ENCODE measurements at places on chromosomes 5 and 9.

- no peak for DNase-seq
Observed at GRCh38 chr9:93138171-93138764, 4.2 kb upstream of the NINJ1 start.

DNA sequence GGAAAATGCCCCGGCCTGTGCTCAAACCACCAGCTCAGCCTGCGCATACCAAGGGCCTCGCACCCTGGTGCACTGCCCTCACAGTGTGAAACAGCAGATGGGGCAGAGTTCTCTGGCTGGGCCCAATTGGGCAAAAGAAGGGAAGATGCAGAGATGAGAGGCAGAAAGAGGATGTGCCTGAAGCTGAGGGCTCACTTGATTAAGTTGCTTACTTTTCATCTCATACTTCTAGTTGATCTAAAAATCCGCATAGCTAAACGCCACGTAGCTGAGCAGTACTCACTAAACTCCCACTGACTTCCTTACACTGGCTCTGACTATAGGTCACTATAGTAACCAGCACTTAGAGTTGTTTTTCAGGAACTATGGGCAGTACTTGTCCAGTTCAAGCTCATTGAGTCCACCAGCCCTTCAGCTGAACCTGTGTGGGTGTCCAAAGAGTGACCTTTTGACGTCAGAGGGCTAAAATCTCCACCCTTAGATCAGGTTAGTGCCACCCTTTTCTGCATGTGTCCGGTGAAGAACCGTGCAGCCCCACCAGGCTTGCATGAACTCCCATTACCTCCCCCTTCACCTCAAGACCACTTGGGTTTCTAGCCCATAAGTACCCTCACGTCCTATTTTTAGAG is 215.2 kb downstream of the AUH start:
- no peak for DNase-seq

DNA sequence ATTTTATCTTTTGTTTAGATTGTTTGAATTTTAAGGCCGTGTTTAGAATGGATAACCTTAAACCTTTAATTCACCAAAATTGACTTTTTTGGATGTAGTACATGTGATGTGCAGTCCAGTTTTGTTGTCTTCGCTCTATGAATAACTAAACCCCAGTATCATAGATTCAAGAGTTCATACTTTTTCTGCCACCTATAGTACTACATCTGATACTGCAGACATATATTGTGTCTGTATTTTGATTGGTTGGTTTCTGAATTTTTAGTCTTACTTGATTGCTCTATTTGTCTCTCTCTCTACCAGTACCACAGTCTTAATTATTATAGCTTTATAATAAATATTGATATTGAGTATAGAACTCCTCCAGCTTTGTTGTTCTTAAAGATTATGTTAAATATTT is 58.1 kb downstream of the PPIP5K2 start:
- no peak for DNase-seq

GRCh38 chr5:26569241-26569928 is 469.0 kb downstream of the CDH9 start:
- no peak for DNase-seq

- DNase-seq = no peak
Observed at GRCh38 chr5:167167191-167167795, 1124.2 kb upstream of the WWC1 start.

DNA sequence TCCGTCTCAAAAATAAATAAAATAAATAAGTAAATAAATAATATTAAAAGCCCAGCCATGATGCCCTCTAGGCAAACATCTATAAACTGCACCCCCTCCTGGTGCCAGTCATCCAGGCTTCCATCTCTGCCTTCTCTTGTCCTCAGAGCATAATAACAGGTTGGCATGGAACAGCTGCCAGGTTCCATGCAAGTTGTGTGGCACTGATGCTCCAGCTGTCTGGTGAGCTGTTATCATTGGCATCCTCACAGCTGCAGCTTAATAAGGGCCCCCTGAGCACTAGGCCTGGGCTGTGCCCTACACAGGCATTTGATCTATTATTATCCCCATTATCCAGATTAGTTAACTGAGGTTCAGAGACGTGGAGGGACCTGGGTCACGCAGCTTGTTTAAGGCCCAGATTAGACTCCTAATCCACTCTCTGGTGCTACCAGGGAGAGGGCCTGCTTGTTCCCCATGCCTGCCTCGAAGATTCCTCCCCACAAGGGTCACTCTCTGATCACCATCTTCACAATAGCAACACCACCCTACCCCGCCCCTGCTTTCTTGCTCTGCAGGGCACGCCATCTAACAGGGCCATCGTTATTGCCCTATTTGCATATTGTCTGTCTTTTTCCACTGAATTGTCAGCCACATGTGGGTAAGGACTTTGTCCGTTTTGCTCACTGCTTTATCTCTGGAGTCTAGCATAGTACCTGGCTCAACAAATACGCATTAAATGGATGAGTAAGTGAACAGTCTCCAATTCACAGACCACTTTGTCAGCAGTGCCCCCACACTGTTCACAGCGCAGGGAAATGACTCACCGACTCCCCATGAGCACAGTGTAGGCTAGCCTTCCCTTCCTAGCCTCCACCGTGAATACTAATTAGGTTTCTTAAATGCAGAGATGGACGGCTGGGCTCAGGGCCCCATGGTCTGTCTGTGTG is 1.5 kb upstream of the DNM1 start:
- DNase-seq = no peak

GRCh38 chr9:15307523-15307841 is 466 bp upstream of the TTC39B start:
- no peak for DNase-seq

DNA sequence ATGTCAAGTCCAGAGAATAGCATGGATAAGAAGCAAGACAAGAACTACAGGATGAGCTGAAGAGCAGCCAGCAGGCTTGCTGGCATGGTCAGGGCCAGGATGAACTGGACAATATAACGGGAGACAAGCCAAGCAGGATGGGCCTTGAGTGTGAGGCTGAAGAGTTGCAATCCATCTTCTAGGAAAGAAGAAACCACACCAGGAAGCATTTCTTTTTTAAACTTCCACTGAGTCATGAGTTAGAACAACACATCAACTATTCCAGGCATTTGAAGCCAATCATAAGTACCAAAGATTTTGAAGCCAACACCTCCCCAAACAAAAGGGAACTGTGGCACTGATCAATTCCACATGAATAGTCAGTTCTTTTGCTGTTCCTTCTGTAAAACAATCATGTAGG is 27.3 kb downstream of the SLC31A2 start:
- no peak for DNase-seq

DNA sequence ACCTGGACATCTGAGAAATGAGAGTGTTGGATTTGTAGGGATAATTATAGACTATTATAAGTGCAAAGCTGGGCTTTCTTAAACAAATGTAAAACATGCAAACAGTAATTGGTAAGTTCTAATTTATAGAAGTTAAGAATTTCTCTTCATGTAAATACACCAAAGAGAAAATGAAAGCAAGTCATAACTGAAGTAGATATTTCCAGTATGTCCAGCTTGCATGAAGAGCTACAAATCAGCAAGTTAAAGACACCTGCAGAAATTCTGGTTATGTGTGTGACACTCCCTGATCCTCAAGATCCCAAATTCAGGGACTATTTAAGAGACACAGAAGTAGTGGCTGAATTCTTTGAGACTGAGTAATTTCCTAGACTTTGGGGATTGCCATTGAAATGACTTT is 308.9 kb downstream of the TLE4 start:
- DNase-seq = no peak

- DNase-seq = no peak
Observed at GRCh38 chr5:78215972-78216371, 78.5 kb downstream of the AP3B1 start.

DNA sequence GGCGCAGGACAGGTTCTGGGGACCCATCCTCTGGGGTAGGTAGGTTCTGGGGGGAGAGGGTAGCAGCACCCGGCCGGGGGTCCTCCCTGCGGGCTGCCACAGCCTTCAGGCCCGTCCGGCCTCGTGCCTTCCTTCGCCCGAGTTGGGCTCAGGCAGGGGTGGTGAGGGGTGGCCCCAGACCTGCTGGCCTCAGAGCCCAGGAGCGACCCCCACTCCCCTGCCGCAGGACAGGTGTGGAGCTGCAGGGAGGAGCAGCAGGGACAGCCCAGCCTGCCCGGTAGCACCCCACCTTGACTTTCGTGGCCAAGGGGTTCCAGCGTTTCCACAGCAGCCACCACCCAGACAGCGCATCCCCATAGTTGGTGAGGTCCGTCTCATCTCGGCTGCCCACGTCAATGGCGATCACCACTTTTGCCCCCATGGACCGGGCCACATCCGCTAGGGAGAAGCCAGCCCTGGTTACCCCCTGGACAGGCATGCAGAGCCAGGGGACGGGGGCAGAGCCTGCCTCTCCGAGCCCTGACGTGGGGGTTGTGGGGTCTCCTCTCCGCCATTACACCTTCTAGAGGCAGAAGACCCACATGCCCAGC is 3.4 kb upstream of the NSMF start:
- DNase-seq = no peak

DNA sequence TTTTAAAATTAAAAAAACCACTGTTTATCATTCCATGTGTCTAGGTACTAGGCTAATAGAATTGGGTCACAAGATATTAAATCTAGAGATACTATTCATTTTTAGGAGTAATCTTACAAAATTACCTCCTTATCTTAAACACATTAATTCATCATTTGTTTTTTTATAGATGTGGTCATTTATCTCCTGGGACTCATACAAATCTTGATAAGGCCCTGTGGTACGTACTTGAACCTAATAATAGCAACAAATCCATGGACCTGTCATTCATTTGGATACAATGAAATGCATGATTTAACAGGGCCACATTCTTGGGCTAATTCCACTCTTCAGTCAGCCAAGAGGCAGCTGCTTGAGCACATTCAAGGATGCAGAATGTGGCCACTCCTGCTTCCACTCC is 66.4 kb upstream of the MARCHF11 start:
- no peak for DNase-seq

- no peak for DNase-seq
Observed at GRCh38 chr5:122078116-122079110, at the start of gene LOX. Gene LOX (minus strand): TSS chr5:122078259. CDS start chr5:122077985, 274 bp downstream.

DNA sequence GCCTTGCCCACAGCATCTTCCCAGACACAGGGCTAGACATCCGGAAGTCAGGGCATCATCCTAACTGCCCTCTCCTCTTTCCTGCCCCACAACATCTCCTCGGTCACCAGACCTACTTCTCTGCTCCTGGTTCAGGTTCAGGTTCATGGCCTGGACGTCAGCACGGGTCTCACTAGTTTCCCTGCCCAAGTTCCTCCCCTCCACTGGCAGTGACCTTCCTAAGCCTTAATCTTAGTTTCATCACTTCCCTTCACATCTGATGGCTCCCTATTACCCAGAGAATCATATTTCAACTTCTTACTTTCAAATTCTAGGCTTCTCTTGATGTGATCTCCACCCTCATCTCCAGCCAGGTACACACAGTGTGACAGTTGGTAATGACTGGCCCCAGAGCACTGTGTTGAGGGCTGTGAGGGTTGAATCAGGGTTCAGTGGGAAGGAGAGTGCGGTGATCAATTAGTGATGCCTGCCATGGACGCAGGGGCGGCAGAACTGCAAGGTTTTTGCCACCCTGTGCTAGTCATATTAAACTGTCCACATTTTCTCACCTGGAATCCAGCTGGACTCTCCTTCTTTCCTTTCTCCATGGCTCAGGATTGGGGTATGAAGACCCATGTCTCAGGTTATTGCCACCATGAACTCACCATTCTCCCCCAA is 34.3 kb upstream of the CRB2 start:
- no peak for DNase-seq

DNA sequence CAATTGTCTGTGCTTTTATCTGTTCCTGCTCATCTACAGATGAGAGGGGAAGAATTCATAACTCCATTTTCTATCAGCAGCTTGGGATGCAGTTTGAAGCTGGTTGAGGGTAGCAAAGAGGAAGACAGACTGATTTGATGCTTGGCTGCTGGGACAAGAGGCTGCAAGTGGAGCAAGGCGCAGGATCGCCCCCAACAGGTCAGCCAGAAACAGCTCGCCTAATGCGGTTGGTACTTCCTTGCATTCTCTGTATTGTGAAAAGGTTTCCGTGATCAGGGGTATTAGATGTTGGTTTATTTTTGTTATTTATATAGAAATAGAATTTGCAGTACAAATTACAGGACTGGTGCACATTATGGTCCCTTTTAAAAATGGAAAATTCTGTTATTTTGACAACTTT is 40.6 kb downstream of the ZNF883 start:
- DNase-seq = peak; percentile 14

GRCh38 chr9:92632641-92633040 is 37.3 kb downstream of the IPPK start:
- DNase-seq = no peak

- DNase-seq = no peak
Observed at GRCh38 chr9:108476574-108476973, 379.2 kb downstream of the ACTL7B start.

DNA sequence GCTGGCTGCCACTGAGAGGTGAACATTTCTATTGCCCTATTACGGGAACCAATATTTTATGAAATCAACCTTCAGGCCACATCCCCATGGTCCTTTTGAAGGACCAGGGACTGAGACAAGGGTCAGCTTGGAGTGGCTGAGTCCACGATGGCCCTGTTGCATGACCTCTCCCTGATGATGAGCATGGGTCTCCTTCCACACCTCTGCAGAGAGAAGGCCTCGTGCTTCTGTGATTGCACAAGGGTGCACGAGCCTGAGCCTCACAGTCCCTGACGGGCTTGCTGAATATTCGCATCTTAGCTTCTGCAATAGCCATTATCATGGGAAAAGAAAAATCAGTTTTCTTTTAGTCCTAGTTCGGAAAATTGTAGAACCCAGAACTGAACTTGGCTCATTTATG is 255.0 kb upstream of the IRX2 start:
- no peak for DNase-seq

DNA sequence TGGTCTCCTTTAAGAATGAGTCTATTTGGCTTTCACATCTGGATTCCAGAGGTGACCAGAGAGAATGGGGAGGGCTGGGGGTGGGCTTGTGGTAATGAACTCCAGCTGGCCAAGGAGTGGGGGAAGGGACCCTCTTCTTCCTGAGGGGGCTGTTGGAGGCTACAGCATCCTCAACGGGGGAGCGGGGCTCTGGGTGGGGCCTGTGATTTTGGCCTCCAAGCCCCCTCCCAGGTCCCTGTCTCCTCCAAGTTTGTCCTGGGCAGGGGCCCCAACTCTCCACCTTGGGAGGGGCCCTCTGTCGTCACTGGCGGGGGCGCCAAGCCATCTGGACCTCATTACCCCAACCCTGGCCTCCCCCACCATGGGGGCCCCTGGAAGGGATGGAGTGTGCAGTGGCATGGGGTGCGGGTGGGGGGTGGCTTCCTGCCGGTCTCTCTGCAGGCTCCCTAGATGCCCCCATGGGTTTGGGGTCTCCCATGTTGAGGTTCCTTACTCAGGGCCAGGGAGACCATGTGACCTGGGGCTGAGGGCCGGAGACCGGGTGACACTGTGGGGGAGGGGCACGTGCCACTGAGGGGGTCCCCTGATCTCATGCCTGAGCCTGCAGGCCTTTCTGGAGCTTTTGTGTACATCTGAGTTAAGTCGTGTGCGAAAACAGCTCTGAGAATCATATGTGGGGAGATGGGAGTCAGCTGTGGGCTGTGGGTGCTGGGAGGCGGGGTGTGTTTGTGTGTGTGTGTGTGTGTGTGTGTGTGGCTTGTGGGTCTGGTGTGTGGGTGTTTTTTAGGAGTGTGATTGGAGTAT is 32.4 kb downstream of the GOLGA2 start:
- DNase-seq = no peak

Data from stimulated activated naive CD8-positive, alpha-beta T cell treated with anti-CD3 and anti-CD28 coated beads, Interleukin-15, amount 100 ng/mL, for 72 hours (primary cell).